NCI-H2081 treated with DMSO at 0.1 percent for 48 hours (cell line): ENCODE measurements at places on chromosomes 3 and 15.

GRCh38 chr15:42348083-42348482, 11.2 kb upstream of the CAPN3 start:
- no peak for DNase-seq

DNA sequence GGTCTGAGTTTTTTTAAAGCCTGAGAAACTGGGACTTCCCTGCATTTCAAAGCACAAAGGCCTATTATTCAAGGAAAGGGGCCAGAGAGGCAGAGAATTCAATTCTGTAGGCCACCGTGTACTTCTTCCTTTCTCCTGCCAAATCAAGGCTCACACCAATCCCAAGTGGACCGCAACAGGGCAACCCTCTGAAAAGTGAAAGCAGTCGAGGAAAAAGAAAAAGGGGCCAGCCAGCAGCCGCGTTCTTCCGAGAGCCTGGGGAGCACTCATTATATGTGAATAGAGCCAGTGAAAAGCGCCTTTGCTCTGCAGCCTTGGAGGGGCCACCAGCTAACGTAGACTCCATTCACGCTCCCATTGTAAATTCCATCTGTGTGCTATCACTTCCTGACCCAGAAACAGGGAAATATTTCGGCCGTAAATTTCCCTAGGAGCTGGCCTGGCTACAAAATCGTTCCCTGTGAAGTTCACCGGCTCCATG, 45.9 kb upstream of the THUMPD3 start:
- DNase-seq = no peak

DNA sequence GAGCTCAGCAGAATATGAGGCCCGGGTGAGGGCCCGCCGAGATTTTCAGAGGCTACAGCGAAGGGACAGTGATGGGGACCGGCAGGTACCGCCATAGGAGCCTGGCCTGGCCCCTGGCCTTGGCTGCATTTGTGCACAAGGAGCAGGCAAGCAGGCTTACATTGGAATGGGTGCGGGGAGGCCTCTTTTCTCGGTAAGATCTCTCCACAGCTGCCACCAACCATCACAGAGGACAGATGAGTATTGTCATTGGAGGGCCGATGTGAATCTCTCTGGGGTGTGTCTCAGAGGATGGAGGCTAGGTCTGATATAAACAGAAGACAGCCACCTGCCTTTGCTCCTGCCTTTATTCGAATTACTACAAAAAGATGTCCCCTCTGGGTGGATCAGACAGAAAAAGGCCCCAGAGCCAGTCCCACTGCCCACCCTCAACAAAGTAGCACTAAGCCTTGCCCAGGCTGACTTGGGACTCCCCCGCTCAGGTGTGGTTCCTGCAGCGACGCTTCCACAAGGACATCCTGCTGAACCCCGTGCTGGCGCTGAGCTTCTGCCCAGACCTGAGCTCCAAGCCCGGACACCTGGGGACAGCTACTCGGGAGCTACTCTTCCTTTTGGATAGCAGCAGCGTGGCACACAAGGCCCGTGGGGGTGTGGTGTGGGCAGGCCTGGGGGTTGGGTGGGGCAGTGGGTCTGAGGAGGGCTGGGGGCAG, 5.4 kb downstream of the VWA5B2 start:
- DNase-seq = no peak

DNA sequence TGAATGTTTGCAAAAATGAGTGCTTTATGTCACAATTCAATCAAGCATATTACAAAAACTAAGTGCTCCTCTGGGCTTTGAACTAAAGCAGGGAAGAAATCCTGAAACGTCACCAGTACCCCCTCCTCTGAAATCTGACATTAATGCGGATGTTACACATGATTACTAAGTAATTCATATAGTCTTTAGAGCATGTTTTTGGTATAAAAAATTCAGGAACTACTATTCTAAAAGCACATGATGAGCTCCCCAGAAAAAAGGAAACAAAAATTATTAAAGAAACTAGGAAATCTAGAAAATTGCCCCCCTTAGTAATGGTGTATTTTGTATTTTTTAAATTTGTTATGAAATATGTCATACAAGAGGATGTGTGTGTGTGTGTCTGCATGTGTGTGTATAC, 87.7 kb downstream of the MYO5A start:
- no peak for DNase-seq

DNA sequence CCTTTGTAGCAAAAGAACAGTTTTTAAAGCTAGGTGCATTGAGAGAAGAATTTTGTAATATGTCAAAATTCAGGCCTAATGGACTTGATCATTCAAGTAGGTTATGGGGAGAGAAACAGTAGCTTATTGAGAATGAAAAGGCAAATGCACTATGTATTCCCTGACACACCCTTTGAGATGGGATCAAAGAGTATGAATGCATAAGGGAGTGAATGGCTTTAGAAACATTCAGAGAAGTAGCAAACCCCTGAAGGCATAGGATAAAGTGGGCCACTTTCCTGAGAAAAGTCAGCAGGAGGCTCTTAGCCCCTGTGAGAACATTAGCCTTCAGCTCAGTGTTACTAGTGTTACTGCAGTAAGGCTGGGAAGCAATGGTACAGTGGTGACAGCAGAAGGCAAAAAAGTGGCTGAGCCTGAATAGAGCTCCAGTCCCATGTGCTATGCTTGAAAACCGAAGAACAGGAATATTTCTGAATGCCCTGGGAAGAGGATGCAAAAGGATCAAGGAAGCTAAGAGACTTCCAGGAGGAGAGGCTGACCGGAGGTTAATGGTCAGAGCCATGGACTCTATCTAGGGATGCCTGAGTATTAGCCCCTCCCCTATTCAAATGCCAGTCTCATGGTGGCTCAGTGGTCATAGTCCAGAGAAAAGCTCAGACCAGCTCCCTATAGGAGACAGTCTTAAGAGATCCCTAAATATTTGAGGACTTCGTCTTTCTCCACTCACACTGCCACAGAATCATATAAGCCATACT, 218.2 kb upstream of the SGO1 start:
- no peak for DNase-seq
